Hematopoietic multipotent progenitor cell treated with erythropoietin and hydrocortisone succinate and interleukin-3 and kit ligand, for 4 days (in vitro differentiated cells): ENCODE measurements at places on chromosomes 4 and X.

- peak; percentile 90 for DNase-seq
These were observed 24.0 kb downstream of the CYTL1 start for GRCh38 chr4:4995103-4995907.

DNA sequence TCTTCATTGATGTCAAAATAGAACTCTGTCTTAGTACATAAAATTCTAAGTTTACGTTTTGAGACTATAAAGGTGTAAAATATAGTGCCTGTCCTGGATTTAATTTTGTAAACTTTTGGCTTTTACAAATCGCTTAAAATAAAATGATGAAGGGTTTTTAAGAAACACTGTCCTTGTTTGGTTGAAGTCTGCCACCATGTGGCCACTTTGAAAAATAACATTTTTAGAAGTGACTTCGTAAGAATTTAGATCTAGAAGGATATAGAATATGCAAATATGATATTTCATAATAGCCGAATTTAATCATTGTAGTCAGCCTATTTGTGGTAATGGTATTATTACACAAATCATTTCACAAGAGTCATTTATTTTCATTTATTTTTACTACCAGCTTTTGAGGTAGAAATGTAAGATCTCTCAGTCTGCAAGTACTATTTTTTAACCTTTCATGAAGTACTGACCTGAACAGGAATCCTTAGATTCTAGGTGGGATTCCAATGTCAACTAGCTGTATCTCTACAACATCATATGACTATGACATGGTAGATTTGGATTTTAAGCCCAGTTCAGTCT lies 31.0 kb upstream of the FAT4 start:
- peak; percentile 53 for DNase-seq

DNA sequence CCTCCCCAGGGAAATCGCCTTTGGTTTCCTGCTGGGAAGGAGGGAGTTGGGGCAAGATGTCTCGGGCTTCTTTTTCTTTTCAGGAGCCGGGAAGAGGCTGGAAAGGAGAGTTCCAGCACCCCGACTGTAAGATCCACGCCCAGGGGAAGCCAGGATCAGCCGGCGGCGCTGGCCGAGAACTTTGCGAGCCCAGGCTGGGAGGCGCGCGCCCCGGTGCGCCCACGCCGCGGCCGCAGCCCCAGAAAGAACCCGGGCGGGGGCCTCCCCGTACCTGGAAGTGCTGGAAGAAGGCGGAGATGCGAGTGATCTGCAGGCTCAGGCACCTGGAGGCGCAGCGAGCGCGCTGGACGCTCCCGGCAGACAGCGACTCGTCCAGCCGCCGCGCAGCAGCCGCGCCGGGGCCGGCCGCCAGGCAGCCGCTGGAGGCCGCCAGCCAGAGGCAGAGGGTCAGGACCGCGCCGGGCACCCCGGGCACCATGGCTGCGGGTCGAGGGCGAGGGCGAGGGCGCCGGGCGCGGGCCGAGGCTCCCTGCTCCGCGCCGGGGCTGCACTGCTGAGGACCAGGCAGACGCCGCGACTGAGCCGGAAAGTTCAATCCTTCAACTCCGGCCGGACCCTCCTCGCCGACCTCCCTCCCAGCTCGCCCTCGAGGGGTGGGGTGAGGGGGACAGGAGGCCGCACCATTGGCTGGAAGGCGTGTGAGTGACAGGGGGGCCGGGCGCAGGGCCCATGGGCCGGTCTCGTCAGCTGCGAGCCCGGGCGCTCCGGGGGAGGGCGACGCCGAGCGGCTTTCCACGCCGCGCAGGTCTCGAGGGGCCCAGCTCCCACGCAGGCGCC lies at the start of gene ANOS1:
Gene ANOS1 (minus strand): TSS at position 579 of the 837 bp plus-strand sequence. CDS start 101 bp downstream, at position 478.
- peak; percentile 53 for DNase-seq

DNA sequence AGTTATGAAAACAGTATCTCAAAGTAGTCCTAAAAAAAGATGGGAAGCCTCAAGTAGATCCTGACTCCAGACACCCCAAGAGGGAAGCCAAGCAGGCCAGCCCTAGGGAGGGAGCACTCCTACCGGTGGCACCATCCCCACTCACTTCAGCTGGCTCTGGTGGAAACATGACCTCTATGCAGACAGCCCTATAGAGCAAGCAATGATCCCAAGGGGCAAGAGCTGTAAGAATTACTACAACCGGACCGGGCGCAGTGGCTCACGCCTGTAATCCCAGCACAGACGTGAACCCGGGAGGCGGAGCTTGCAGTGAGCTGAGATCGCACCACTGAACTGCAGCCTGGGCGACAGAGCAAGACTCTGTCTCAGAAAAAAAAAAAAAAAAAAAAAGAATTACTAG lies 5.7 kb downstream of the LETM1 start:
- DNase-seq = no peak

GRCh38 chr4:7793186-7793585 lies 146.5 kb downstream of the AFAP1 start:
- DNase-seq = peak; percentile 80

GRCh38 chr4:151169223-151169622 lies 69.8 kb downstream of the RPS3A start:
- DNase-seq = no peak

DNA sequence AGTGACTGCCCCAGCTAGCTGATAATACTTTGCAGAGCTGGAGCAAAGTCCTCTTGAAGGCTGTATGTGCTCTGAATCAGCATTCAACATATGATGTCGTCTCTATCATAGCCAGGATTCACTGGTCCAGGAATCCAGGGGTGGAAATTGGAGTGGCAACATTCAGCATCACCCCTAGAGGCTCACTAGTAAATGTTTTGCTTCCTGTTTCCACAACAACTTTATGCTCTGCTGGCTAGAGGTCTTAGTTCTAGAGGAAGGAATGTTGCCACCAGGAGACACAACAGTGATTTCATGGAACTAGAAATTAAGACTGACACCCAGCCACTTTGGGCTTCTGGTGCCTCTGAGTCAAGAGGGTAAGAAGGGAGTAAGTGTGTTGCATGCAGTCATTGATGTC lies 11.3 kb downstream of the MAGEA1 start:
- DNase-seq = no peak

DNA sequence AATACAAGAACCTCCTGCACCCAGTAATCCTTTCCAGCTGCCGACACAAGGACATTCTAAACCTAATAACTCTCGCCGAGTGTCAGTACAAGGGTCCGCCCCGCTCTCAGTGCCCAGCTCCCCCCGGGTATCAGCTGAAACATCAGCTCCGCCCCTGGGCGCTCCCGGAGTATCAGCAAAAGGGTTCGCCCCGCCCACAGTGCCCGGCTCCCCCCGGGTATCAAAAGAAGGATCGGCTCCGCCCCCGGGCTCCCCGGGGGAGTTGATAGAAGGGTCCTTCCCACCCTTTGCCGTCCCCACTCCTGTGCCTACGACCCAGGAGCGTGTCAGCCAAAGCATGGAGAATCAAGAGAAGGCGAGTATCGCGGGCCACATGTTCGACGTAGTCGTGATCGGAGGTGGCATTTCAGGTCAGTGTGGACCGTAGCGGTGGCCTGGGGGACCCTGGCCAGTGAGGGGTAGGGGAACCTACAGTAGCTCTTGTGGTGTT lies at the start of gene MAOA:
Gene MAOA (plus strand): TSS at position 295 of the 490 bp plus-strand sequence. CDS start 43 bp downstream, at position 338.
- peak; percentile 61 for DNase-seq

DNA sequence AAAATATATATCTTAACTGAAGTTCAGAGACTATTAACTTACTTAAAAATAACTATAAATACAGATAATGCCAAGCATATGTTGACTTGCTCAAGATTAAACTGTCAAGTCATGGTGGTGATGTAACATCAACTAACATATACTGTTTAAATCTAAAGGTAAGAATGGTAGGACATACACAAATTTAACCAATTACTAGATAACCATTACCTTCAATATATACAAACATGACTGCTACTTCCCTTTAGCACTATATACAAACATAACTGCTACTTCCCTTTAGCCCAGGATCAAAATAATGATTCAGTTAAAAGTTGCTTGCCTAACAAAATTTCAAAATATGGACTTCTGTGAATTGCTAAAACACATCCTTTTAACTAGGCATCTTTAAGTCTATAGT lies 14.9 kb downstream of the HNRNPD start:
- DNase-seq = peak; percentile 49

DNA sequence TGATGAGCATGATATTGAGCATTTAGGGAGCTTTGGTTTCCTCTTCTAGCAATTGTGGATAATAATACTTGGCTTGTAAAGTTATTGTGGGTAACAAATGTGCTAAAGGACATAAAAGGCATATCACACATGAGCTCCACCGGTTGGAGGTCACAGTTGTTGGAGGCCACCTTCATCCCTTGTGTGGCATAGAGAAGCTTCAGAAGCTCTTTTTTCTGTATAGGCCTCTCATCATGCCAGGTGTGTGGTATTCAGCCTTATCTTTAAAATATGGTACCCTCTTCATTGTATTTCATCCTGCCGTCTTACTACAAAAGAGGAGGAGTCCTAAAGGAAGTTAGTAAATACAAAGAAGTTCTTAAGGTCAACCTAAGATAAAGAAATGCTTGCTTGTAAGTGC lies 66.4 kb downstream of the HMGB2 start:
- DNase-seq = no peak

DNA sequence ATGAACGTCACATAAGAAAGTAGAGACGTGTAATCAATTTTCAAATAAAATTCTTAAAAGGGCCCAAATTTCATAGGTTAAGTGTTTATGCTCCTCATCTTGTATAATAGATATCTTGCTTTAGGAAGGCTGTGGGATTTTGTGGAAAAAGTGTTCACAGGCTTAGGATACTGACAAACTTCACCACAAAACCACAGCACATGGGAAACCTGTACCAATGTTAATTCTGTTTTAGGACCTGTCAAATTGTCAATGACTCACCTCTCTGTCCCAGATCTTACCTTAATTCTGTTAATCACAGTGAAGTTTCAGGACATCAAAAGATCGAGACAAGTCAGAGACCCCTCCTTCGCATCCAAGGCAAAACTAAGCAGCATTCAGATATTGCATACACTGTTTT lies 24.2 kb downstream of the FGFBP1 start:
- no peak for DNase-seq

GRCh38 chr4:108359986-108360681 lies 191.4 kb upstream of the LEF1 start:
- DNase-seq = peak; percentile 98

GRCh38 chrX:19606902-19607301 lies 91.6 kb upstream of the MAP3K15 start:
- no peak for DNase-seq

- no peak for DNase-seq
These were observed 11.0 kb upstream of the PDLIM3 start for GRCh38 chr4:185546335-185546734.

- DNase-seq = peak; percentile 43
These were observed 1.0 kb upstream of the DCK start for GRCh38 chr4:70992391-70992881.

GRCh38 chrX:150569155-150569477 lies 695 bp downstream of the MTM1 start:
- DNase-seq = peak; percentile 79
